ENCODE measurements at places on chromosomes 4 and X. TPM values are rescaled to one million over a fixed set of nuclear protein-coding genes. Genes with fewer than 3 reads are reported as not detected.

ASB12 gene
- not detected for total RNA-seq

SMAD1 gene
- 21.6 TPM for total RNA-seq

CT45A10 gene
- total RNA-seq = not detected

DSPP gene
- total RNA-seq = not detected

KLHL15 gene
- 5.7 TPM for total RNA-seq

MAGED4B gene
- 2.0 TPM for total RNA-seq

FANCB gene
- not detected for total RNA-seq

CTAG1A gene
- total RNA-seq = not detected
